Activated CD4-positive, CD25-positive, alpha-beta regulatory T cell treated with anti-CD3 and anti-CD28 coated beads, Interleukin-2, amount 50 U/mL, for 72 hours (primary cell): ENCODE measurements at places on chromosomes 5 and 9.
A peak's percentile ranks its signal among the peaks of the same experiment; 100 is the strongest.

- no peak for DNase-seq
Observed at GRCh38 chr5:112390327-112390726, 28.8 kb downstream of the EPB41L4A start.

- DNase-seq = no peak
Observed at GRCh38 chr9:70398145-70398556, 16.3 kb downstream of the KLF9 start.

- DNase-seq = no peak
Observed at GRCh38 chr9:129656795-129657390, 8.6 kb upstream of the PRRX2 start.

DNA sequence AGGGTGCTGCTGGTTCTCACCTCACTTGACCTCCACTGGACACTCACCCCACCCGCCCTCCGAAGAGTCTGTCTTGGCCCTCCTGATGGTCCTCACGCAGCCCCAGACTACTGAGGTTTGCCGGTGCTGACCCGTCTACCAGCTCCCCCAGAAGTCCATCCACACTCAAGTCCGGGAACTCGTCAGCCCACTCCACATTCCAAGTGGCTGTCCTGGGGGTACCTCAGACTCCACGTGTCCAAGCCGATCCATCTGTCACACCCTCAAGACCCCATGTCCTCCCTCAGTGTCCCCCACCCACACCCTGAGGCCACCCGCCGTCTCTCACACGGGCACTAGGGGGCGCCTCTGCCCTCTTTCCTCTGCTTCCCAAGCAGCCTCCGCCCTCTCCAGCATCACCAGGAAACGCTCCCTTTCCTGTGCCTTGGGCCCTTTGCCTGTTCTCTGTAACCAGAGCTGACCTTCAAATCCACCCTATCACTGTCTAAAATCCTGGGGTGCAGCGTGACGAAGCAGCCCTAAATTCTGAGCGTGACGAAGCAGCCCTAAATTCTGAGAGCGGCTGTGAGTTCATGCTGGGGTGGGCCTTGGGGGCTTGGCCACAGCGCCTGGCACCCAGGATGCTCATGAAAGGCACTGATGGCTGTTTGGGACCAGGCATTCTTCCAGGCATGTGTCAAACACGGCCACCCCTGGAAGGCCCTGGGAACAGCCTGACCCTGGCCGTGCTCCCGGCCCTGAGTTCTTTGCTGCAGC lies 95.7 kb downstream of the KCNT1 start:
- DNase-seq = no peak

DNA sequence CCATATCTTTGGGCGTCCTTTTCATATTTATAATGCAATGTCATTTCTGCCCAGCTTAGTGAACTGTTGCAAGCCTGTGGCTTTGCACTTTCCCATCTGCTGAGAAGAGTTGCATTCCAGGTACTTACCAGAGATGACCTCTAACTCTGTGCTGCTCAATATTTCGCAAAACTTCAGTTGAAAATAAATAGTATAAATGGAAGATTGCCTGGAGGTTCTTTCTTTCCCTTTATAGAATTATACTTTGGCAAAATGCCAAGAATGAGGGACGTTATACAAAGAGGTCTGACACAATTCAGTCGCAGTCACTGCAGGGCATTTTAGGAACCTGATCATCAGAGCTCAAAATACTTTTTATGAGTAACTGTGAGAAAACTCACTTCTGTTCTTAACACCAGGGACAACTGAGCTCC lies 18.9 kb upstream of the VLDLR start:
- no peak for DNase-seq

DNA sequence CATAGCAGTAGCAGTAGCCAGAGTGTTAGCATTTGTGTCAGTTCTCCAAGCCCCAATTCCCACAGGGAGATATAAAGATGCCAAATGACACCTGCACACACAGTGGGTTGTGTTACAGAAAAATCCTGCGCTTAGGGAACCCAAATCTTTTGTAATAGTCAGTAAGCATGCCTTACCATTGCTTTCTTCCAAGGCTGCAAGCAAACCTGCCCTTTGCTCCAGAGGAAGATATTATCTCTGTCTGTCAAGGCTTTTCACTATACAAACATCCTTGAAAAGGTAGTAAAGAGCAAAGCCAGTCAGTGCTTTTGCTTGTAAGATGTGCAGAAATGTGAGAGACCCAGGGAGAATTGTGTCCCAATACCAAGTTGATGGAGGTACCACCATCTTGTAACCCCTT lies 2.9 kb downstream of the ANKDD1B start:
- DNase-seq = no peak

DNA sequence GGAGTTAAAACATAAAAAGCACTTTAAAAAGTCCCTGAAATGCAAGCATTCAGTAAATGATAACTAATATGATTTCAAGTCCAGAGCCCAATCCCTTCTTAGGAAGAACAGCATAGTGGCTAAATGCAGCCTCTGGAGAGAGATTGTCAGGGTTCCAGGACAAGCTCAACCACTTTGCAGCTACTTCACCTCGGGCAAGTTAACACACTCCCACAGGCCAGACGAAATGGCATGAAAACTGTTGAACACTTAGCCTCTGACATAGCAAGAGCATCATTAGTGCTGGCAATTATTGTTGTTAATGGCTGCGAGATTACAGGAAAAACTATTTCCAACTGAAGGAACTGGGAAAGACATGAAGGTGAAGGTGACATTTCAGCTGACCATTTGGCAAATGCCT lies 205.8 kb downstream of the GRIA1 start:
- no peak for DNase-seq

DNA sequence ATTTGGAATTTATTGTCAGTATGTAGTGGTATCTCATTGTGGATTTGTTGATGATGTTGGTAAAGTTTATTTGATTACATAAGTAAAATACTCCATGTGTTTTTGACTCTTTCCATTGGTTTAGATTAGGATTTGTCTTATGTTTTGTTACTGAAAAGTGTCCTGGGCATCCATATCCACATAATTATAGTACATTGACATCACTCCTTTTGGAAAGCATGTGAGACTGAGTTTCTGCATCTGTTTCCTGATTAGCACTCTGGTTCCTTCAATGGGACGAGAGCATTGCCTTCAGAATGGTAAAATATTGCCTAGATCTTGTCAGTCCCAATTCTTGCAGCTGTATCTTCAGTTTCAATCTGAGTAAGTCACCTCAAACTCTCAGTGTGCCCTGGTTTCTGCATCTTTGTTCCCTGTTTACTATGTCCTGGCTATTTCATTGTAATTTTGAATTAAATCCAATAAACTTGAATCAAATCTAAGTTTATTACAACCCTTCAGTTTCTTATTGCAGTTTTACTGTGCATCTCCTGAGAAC lies 128.1 kb downstream of the FBXO38 start:
- DNase-seq = no peak

GRCh38 chr5:132807163-132807838 lies 5.8 kb upstream of the SOWAHA start:
- no peak for DNase-seq

- DNase-seq = no peak
Observed at GRCh38 chr9:10130061-10130675, 482.6 kb downstream of the PTPRD start.

- no peak for DNase-seq
Observed at GRCh38 chr5:43638107-43638506, 35.1 kb downstream of the NNT start.

- no peak for DNase-seq
Observed at GRCh38 chr5:120083851-120084542, 380.1 kb upstream of the PRR16 start.

DNA sequence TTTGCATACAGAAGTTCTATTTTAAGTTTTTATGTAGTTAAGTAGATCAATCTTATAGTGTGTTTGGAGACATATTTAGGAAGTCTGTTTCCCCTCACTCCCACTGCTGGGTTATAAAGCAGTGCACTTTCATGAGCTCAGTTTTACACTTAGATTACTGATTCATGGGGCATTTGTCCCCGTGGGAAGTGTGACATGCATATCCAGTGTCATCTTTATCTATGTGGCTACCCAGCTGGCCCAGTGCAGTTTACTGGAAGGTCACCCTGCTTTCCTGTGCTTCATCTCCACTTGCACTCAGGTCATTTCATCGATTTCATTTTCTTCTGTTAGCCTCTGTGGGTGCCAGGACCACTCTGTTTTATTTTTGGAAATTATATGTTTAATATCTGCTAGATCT lies 49.1 kb downstream of the ADCY2 start:
- DNase-seq = no peak

- DNase-seq = no peak
Observed at GRCh38 chr9:126668058-126668457, 54.3 kb downstream of the LMX1B start.

GRCh38 chr9:4079906-4080305 lies 220.0 kb downstream of the GLIS3 start:
- DNase-seq = no peak

GRCh38 chr9:69181908-69182353 lies 7.9 kb downstream of the TJP2 start:
- no peak for DNase-seq

GRCh38 chr5:139701056-139701741 lies 53.0 kb downstream of the CXXC5 start:
- DNase-seq = no peak

DNA sequence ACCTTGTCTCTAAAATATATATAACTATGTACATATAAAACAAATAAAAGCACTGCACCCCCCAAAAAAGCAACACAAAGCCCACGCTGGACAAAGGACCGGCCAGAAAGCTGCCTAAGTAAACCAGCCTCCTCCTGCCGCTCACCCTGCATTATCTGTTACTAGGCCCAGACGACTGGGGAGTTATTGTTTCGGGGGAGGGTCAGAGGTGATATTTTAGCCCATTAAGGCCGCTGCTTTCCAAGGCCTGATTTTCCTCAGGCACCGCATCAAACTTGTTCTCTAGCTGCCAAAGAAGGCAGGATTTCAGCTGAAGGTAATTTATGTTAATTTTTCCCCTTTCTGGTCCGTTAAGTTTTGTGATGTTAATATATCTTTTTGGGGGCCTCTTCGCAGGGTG lies 44.0 kb upstream of the CTNNA1 start:
- no peak for DNase-seq

GRCh38 chr5:92513067-92513466 lies 1068.0 kb downstream of the NR2F1-AS1 start:
- DNase-seq = no peak

DNA sequence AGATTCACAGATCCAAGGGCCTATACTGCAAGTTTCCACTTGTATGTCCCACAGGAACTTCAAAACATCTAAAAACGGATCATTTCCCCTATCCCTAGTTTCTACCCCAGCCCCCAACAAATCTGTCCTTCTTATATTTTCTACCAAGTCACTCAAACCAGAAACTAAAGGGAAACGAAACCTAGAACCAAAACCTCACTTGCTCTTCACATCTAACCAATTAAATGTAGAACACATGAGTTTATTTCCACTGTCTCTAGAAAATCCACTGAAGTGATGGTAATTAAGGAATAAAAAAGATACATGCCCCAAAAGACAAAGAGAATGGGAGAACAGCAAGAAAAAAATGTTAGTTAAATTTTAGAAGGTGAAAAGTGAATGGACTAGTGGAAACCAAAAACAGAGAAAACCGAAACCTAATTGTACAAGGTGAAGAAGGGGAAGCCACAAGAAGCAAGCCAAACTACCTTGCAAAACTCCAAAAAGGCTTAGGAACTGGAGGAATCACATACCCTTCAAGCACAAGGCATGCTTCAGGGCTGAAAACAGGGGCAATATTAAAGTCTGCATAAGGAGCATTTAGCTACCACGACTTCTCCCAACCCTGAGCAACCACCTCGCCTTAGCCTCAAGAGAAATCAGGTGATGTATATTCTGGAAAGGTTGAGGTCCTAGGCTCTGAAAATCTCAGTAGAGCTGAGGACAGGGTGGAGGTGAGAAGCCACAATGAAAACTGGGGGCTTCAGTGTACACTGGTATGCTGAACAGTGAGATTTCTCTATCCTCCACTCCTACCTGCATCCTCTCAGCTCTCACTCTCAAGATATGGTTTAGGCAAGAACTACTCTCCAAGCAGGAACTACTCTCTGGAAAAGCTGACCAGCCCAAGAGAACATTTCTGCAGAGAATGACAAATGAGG lies 11.1 kb downstream of the SMU1 start:
- no peak for DNase-seq

- no peak for DNase-seq
Observed at GRCh38 chr9:105458404-105458803, 10.6 kb downstream of the FSD1L start.

- no peak for DNase-seq
Observed at GRCh38 chr9:131013771-131014676, 5.0 kb downstream of the LAMC3 start.

DNA sequence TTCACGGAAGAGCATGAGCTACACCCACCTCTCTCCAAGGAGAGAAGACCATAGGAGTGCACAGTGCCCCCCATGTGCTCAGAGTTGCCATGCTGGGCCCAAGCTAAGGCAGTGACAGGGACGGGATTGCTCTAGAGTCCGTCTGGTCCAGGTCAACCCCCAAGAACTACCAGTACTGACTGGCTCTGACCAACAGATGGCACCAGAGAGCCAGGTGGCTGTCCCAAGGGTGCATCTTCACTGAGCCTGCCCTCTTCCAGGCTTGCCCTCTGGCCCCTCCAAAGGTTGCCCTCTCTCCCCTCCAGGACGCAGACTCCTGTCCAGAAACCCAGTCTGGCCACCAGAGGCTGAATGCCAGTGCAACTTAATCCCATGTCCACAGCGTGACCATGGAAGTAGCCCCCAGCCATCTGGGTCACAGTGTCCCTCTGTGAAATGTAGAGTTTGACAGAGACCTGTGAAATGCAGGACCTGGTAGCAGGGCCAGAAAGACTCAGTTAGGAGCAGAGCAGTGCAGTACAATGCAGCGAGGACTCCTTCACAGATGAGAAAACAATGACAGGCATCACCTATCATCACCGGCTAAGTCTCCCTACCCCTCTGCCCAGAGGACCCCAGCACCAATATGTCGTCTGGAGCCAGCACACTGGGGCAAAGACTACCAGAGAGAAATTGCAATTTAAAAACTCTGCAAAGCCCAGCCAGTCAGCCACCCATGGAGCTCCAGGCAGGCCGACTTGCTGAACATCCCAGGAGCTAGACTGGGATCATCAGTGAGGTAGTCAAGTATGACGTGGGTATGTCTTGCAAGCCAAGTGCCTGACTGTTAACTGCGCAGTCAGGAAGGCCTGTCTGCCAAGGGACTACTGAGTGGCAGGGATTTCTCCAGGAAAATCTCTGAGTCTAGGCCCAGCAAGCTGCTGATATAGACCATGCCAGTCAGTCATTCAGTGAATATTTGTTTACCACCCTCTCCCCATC lies 7.7 kb upstream of the SKP1 start:
- peak; percentile 77 for DNase-seq

- DNase-seq = no peak
Observed at GRCh38 chr5:164207646-164208045, 702.2 kb downstream of the MAT2B start.
